ENCODE measurements at places on chromosomes 6 and 20.

DNA sequence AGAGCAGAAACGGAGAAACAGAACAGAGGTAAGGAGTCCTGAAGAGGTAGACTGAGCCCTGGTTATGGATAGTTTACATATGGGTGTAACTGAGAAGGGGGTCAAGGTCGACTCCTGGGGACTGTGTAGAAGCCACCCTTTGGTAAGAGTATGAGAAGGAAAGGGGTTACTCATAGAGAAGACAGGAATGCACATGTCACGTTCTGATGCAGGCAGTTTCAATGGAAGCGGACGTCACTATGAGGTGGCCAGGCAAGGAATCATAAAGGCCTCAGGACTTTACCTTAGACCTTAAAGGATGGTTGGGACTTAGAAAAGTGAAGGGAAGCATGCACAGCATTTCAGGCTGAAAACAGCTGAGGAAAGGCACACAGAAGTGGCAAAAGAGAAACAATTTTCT lies 25.1 kb downstream of the RGS17 start:
- no peak for DNase-seq

- no peak for DNase-seq
These were observed 323.3 kb downstream of the BMP2 start for GRCh38 chr20:7090811-7091210.

- no peak for DNase-seq
These were observed 110.8 kb downstream of the EDN3 start for GRCh38 chr20:59411170-59411569.

GRCh38 chr6:138406443-138406842 lies 2.4 kb downstream of the HEBP2 start:
- no peak for DNase-seq

- no peak for DNase-seq
These were observed 280.4 kb downstream of the ALDH8A1 start for GRCh38 chr6:134669485-134669884.

DNA sequence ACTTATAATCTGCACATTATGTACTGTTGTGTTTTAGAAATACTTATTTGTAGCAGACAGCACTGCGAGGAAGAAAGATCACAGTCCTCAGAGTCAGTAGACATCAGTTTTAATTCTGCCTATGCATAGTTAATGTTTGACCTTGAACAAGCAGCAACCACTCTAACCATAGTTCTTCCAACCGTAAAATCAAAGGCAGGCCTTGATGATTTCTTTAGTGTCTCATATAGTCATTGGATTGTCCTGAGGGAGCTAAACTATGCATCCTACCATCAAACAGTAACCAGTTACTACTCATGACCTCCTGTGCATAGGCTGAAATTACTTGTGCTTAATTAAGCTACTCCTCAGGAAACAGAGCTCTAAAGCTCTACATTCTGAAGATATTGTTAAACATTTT lies 294.8 kb upstream of the STXBP5 start:
- no peak for DNase-seq

DNA sequence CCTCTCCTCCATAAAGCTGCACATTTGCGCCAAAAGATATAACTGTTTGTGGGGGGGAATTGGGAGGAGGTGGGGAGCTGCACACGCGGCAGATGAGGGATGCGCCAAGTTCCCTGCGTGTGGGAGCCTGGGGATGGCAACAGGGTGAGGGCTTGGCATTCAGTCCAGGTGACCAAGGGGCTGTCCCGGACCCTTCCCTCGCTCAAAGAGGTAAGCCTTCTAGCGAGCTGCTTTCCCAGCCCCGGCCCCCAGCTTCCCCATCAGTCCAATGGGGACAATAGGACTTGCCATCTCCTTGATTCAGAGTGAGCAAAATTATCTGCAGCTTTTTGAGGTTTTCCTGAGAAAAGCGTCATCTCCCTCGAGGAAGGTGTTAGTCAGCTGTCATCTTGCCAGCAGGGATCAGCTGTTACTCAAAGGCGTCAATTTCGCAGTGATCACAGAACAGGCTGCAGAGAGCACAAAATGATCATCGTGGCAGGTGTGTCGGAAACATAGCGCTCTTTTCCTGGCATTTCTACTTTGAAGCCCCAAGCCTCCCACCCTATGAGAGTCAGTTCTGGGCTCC lies 21.3 kb downstream of the ZNF831 start:
- peak; percentile 37 for DNase-seq

GRCh38 chr6:85644279-85644762 lies 1.6 kb upstream of the SYNCRIP start:
- DNase-seq: no peak

- no peak for DNase-seq
These were observed 56.0 kb downstream of the APCDD1L start for GRCh38 chr20:58459058-58459750.

DNA sequence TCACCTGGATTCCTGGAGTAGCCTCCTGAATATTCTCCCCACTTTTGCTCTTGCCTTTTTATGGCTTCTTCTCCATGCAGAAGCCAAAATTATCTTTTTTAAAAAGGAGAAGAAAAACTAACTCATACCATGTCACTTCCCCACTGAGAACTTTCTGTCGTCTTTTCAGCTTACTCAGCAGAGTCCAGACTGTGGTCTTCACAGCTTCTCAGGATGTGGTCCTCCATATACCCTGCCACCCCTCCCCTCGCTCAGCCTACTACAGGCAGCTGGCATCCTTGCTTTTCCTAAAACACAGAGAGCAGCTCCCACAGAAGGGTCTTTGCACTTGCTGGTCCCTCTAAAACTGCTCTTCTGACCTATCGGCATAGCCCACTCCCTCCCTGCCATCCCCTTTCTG lies 89.4 kb upstream of the ISM1 start:
- DNase-seq: no peak

DNA sequence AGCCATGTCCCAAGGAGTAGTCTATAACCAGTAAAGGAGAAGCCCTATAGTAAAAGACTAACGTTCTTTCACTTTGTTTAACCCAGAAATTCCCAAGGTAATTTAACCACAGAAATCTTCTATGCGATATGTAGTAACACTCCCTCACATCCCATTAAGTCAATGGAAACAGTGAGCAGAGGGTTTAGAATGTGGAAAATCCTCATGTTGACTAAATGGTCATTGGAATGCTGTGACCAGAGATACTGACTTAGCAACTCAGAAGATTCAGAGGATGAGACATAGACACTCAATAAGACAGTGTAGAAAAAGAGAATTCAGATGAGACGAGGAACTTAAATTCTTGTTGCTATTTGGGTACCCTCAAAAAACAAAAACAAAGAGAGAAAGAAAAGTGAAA lies 562.2 kb upstream of the NOX3 start:
- DNase-seq: no peak

DNA sequence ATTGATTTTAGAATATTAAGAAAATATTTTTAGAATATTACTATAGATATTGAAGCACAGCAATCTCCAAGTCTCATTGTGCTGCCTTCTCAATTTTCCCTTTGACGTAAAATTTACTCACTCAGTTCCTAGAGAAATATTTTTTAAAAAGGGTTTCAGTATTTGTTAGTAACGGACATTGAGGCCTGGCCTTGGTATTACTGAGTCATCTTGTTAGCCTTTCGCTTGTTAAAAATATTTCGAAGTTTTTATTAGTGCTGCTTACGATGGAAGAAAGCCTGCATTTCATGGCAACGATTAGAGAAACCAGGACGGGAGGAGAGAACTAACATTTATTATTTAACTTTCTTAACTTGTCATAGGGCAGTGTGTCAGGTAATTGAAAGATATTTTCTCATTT lies 82.2 kb downstream of the TIAM2 start:
- no peak for DNase-seq

DNA sequence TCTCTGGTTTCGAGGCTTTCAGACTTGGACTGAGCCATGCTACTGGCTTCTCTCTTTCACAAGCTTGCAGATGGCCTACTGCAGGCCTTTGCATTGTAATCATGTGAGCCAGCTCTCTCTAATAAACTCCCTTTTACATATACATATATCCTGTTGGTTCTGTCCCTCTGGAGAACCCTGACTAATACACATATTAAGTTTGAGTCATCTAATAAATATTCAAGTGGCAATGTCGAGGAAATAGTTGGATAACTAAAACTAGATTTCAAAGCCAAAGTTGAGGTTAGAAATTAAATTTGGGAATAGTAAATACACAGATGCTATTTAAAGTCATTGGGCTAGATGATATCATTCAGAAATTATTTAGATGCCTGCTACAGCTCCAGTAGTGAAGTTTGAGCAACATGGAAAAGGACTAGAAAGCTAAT lies 1343.4 kb downstream of the GRIK2 start:
- DNase-seq: no peak

DNA sequence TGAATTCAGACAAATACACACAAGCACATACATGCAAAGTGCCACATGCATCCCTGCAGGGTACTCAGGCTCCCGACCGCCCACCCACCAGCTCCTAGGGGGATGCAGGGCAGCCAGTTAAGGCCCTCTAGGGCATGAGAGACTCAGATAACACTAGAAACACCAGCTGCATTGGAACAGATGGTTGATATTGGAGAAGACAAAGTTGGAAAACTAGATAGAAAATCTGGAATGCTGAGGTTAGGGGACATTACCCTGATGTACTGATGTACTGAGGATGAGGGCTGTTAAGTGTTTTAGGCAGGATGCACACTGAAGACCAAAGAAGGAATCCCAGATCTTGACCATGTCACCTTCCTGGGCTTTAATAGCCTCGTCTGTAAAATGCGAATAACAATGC lies 134.6 kb upstream of the ECI2 start:
- no peak for DNase-seq

GRCh38 chr6:136030131-136030530 lies 178.6 kb downstream of the PDE7B start:
- DNase-seq: no peak

GRCh38 chr6:32865724-32866443 lies 11.9 kb downstream of the PSMB9 start:
- DNase-seq: no peak

DNA sequence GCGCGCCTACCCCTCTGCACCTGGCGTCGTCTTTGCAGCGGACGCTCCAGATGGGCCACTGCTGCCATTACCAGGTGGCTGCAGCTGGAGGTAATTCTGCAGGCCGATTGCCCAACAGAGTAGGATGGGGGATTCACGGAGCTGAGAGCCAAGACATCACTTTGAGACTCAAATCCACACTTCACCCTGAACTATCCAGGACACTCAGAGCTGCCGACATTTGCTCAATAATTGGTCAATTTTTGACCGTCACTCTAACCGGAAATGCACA lies 694.9 kb upstream of the FLRT3 start:
- no peak for DNase-seq

GRCh38 chr20:32877507-32877906 lies 18.8 kb downstream of the EFCAB8 start:
- DNase-seq: no peak

DNA sequence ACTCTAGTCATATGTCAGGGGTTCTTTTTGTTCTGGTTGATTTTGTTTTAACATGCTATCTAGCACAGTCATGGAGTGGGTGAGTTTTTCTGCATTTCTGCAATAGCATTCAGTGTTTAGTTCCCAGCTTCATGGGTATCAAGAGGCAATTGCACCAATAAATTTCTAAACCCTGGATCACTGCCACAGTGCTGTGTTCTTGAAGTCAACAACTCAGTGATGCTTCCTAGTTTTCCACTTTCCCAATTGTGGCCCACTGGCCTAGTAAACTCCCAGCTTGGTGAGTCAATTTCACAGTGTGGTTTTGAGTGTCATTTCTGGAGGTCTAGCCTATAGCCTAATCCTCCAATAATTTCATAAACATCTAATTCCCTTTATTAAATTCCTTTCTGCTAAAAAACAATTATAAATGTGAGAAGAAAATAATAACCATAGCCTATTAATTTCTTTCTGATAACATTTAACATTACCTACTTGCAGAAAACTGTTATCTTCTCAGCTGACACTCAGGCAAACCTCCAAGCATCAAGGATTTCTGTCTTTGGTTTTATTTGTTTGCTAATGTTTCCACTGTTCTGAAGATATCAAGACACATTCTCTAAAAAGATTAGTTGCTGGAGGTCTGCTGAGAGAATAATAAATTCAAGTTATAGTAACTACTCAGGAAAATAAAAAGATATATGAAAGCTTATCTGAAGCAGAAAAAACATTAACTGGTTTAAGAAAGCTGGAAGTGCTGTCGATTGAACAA lies 89.9 kb downstream of the PDE7B start:
- DNase-seq: no peak

DNA sequence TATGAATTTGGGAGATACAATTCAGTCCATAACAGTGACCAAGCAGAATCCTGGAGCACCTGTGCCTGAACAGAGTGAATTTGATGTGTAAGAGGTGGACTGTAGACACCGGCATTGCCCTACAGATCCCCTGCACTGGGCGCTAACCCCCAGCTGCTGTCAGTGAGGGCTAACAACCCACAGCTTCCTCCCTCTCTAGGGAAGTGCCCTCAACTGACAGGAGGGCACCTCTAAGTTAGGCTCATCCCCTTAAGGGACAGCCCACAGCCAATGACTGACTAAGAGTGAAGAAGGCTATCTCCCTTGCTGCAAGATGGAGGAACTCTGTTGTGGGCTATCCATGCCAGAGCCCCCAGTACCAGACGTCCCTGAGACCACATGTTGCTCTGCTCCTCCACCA lies 15.3 kb upstream of the BPIFB1 start:
- DNase-seq: no peak

- DNase-seq: no peak
These were observed 159.2 kb downstream of the RPS12 start for GRCh38 chr6:132973514-132973993.

- DNase-seq: no peak
These were observed 43.0 kb upstream of the PBOV1 start for GRCh38 chr6:138261116-138261780.

GRCh38 chr6:156783958-156784357 lies 6.8 kb downstream of the ARID1B start:
- no peak for DNase-seq

GRCh38 chr6:131756039-131756438 lies 45.2 kb upstream of the CTAGE9 start:
- DNase-seq: no peak

- peak; percentile 39 for DNase-seq
These were observed 1.5 kb upstream of the MAPK13 start for GRCh38 chr6:36128793-36129192.

GRCh38 chr6:71396410-71396801 lies 107.8 kb downstream of the OGFRL1 start:
- no peak for DNase-seq

- DNase-seq: no peak
These were observed 9.7 kb downstream of the BTN3A1 start for GRCh38 chr6:26411751-26412150.

- DNase-seq: peak; percentile 14
These were observed 121.4 kb upstream of the DST start for GRCh38 chr6:56764081-56764566.

DNA sequence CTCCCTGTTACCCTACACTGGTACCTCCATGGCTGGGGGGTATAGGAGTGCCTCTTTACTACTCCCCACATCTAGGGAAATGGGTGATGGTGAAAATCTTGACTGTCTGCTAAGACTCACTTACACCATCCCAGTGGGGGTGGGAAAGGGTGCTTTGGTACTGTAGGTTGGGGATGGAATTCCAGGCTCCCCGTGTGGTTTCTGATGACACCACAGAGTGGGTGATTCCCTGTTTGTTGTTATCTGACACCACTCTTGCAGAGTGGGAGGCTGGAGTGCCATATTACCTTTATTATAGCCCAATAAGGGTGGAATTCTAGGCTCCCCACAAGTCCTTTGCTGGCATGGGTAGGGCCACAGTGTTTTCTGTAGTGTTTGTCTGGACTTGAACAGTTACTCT lies 264.6 kb upstream of the MAN1A1 start:
- DNase-seq: no peak

- DNase-seq: peak; percentile 14
These were observed 4.5 kb downstream of the TMEM63B start for GRCh38 chr6:44131892-44132291.

Measured in NCI-H1417 (cell line).